ENCODE measurements at places on chromosomes 11 and 22. TPM values are rescaled to one million over a fixed set of nuclear protein-coding genes. Genes with fewer than 3 reads are reported as not detected.

Gene OR6A2
- total RNA-seq, result 0.13 TPM

Gene PAMR1
- total RNA-seq, result not detected

Gene KRTAP5-10
- total RNA-seq, result not detected

Gene OR10A2
- total RNA-seq, result not detected

Gene CEP126
- 0.97 TPM for total RNA-seq

Gene GRIA4
- total RNA-seq, result not detected

Gene PHF21B
- not detected for total RNA-seq

Gene OSBPL5
- total RNA-seq, result 5.3 TPM

Gene RGL4
- 10.4 TPM for total RNA-seq

Gene SOX6
- not detected for total RNA-seq

Gene MS4A5
- total RNA-seq, result not detected

Gene ABCC8
- not detected for total RNA-seq

Gene PLEKHB1
- total RNA-seq, result 11.9 TPM

Gene AIFM3
- total RNA-seq, result not detected

Gene CAPN5
- total RNA-seq, result 0.93 TPM

Gene ZFPL1
- 25.2 TPM for total RNA-seq

Gene XKR3
- total RNA-seq, result not detected

Gene PLA2G3
- total RNA-seq, result not detected

Gene SHANK2
- total RNA-seq, result not detected

Gene OR2AT4
- not detected for total RNA-seq

Gene KCNQ1
- total RNA-seq, result 7.0 TPM

Gene MMP8
- total RNA-seq, result not detected

Gene SUN2
- 216 TPM for total RNA-seq

Gene GRM5
- not detected for total RNA-seq

Gene RFPL1
- not detected for total RNA-seq

Gene TREH
- not detected for total RNA-seq

Gene ZNRF3
- total RNA-seq, result 0.26 TPM

Gene FGF19
- not detected for total RNA-seq

Gene UBQLNL
- 0.50 TPM for total RNA-seq

Gene TMEM25
- 8.2 TPM for total RNA-seq

Gene NUCB2
- 39.0 TPM for total RNA-seq

Gene RAB36
- total RNA-seq, result 0.61 TPM

Gene FUT4
- total RNA-seq, result 5.4 TPM

Measured in activated T-helper 17 cell treated with anti-CD3 and anti-CD28 coated beads, Interleukin-2, amount 50 U/mL, for 72 hours (primary cell).